B cell (primary cell): ENCODE measurements at places on chromosomes 1 and 21. TPM values are rescaled to one million over a fixed set of nuclear protein-coding genes. Genes with fewer than 3 reads are reported as not detected.

Gene S100A2
- 0.19 TPM in 1 of 2 replicates, not detected in the other for polyA plus RNA-seq

Gene IGSF21
- not detected in 2 replicates for polyA plus RNA-seq

Gene HSPB7
- not detected in 2 replicates for polyA plus RNA-seq

Gene TRAF3IP3
- polyA plus RNA-seq = 344 and 422 TPM in 2 replicates

Gene TMEM52
- polyA plus RNA-seq = 1.00 and 2.1 TPM in 2 replicates

Gene TBX15
- polyA plus RNA-seq = 0.03 TPM in 1 of 2 replicates, not detected in the other

Gene LCE1B
- not detected in 2 replicates for polyA plus RNA-seq

Gene FCAMR
- not detected in 2 replicates for polyA plus RNA-seq

Gene CORT
- polyA plus RNA-seq = 0.20 TPM in 1 of 2 replicates, not detected in the other

Gene CADM3
- 0.32 and 0.33 TPM in 2 replicates for polyA plus RNA-seq

Gene CD58
- polyA plus RNA-seq = 8.4 and 12.3 TPM in 2 replicates

Gene TRAF5
- 128 and 129 TPM in 2 replicates for polyA plus RNA-seq

Gene S100A7
- polyA plus RNA-seq = not detected in 2 replicates

Gene RAP1GAP
- polyA plus RNA-seq = 0.06 and 0.09 TPM in 2 replicates

Gene JAM2
- 1.5 and 17.3 TPM in 2 replicates for polyA plus RNA-seq

Gene PLA2G2C
- polyA plus RNA-seq = 0.03 TPM in 1 of 2 replicates, not detected in the other

Gene LPAR3
- 0.07 TPM in 1 of 2 replicates, not detected in the other for polyA plus RNA-seq

Gene KRTAP7-1
- not detected in 2 replicates for polyA plus RNA-seq

Gene SYCP1
- polyA plus RNA-seq = not detected in 2 replicates

Gene DNALI1
- not detected in 2 replicates for polyA plus RNA-seq

Gene KCNT2
- not detected in 2 replicates for polyA plus RNA-seq

Gene BRWD1
- 9.4 and 21.0 TPM in 2 replicates for polyA plus RNA-seq

Gene SPRR2A
- not detected in 2 replicates for polyA plus RNA-seq

Gene TRIM58
- polyA plus RNA-seq = 1.5 and 1.6 TPM in 2 replicates

Gene TRIM17
- polyA plus RNA-seq = not detected in 2 replicates
